Small intestine (tissue), 16 donors: ENCODE measurements at places on chromosomes 12 and 14. TPM values are rescaled to one million over a fixed set of nuclear protein-coding genes. Genes with fewer than 3 reads are reported as not detected.

DNA sequence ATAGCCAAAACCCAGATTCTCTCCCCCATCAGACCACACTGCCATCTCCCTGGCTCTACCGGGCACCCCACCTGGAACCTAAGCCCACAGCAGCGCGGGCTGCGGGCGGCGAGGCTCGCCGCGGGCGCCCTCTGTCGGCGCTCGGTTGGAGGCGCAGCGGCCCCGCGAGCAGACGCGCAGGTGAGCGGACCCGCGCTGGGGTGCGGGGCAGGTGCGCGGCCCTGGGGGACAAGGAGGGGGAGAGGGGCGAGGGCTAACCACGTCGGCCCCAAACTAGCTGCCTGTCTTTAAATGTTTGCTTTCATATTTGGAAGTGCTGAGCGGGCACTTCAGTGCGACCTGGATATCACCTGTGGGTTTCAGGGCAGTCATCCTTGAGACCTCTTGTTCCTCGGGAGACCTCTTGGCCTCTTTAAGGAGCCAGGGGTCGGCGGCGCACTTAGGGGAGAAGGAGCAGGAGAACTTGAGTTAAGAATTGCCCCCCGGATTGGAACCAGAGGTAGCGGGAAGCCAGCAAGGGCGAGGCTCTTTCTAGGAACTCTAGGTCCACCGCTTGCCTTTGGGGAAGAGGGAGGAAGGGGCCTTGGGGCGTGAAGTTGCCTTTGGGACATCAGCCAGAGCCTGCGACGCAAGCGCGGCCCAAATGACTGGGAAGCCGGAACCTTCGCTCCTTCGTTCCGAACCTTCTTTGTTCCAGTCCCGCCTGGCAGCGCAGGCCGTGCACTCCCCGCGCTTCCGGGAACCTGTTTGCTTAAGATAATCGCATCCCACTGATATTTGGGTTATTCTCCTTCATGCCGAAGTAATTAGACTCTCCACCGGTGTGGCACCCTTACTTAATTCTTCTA, 78.7 kb downstream of the NEDD1 start:
- no peaks in the 10 kb centered on the region for H3K36me3 ChIP-seq
- peak; percentile 59 for DNase-seq
- no peak overlapping the region for H3K27ac ChIP-seq

DNA sequence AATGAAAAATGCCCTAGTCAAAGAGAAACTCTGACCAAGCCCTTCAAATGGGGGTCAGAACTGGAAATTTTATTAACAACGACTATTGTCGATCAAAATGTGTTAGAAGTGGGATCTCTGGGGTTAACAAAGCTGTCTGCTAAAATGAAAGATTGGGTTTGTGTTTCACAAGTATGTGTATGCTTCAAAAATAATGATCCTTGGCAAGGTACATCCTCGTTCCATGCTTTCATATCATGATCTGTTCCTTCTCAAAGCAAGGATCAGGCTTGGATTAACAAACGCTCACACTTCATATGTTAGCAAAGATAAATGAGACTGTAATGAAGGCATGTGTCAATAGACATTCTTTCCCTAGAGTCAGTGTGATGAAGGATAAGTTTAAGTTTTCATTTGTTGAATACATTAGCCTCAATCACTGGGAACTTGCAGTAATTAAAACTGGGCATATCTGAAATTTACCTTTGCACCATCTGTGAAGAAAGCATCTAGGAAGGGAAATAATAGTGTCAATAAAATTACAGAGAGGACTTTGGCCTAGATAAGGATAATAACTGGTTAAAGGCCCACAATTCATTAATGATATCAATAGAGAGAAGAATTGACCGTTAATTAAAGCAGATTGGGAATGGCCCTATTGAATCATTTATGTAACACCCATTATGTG, 91.8 kb downstream of the RIN3 start:
- DNase-seq = peak; percentile 92
- no peak overlapping the region for H3K4me3 ChIP-seq
- H3K27me3 ChIP-seq = no peaks in the 10 kb centered on the region
- no peaks in the 10 kb centered on the region for H3K4me1 ChIP-seq
- peaks cover 8% of the 10 kb centered on the region for H3K36me3 ChIP-seq

- H3K27ac ChIP-seq = no peak overlapping the region
- no peaks in the 10 kb centered on the region for H3K27me3 ChIP-seq
- H3K36me3 ChIP-seq = no peaks in the 10 kb centered on the region
- DNase-seq = no peak
- no peak overlapping the region for H3K4me3 ChIP-seq
Observed at GRCh38 chr12:1978078-1978862, 26.0 kb downstream of the DCP1B start.

DNA sequence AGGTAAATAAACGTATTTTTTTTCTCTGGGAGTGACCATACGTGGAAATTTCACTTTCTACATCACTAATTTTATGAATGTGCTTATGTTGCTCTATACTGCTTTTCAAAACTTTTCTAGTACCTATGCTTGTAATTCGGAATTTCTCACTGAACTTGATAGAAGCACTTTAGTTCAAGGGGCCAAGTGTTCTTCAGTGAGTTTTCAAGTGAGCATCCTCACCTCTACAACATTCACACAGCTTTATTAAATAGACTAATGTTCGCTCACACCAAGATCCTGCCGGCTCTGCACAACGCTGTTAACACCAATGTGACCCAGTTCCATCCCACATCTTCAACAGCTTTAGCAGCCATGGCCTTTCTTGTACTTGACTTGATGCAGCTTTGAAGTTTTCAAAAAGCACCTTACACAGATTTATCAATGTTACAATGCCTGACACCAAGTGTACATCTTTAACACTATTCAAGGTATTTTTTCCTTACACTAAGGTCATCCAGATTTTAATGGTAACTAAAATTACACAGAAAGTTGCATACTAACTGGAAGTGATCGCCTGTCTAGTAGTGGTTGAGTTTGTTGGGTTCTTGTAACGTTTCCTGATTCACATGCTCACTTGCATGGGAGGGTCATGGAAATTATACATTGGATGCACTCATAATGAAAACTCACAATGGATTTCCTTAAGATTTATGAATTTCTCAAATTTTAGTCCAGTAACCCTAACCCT, 4.5 kb downstream of the UBC start:
- no peak for DNase-seq
- no peaks in the 10 kb centered on the region for H3K27me3 ChIP-seq
- peaks cover 6% of the 10 kb centered on the region for H3K36me3 ChIP-seq
- H3K27ac ChIP-seq = peak overlapping the region; percentile 2

- H3K36me3 ChIP-seq = no peaks in the 10 kb centered on the region
- H3K4me3 ChIP-seq = no peak overlapping the region
- H3K27me3 ChIP-seq = no peaks in the 10 kb centered on the region
- H3K27ac ChIP-seq = no peak overlapping the region
Observed at GRCh38 chr14:61712137-61712536, 16.8 kb downstream of the HIF1A start.

- H3K36me3 ChIP-seq = peaks cover 26% of the 10 kb centered on the region
- no peak overlapping the region for H3K4me3 ChIP-seq
- H3K27ac ChIP-seq = no peak overlapping the region
- H3K27me3 ChIP-seq = no peaks in the 10 kb centered on the region
- DNase-seq = no peak
Observed at GRCh38 chr12:120763250-120763649, 37.6 kb downstream of the ACADS start.

DNA sequence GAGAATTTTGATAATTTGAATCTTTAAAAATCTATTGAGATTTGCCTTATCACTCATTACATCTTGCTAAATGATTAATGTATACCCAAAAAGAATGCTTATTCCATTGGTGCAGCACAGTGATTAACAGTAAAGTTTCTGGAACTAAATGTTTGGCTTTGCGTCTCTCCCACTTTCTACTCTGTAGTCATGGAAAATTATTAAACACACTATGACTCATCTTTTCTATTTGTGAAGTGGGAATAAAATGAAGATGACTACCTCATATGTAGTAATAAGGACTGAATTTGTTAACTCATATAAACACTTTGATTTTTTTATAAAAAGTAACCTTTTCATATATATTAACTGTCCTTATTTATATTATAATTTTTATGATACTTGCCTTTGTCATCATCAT, 118.1 kb downstream of the RERGL start:
- no peak for DNase-seq
- no peaks in the 10 kb centered on the region for H3K4me1 ChIP-seq
- no peaks in the 10 kb centered on the region for H3K27me3 ChIP-seq
- H3K36me3 ChIP-seq = no peaks in the 10 kb centered on the region
- no peak overlapping the region for H3K4me3 ChIP-seq
- no peak overlapping the region for H3K27ac ChIP-seq

- H3K27me3 ChIP-seq = no peaks in the 10 kb centered on the region
- H3K36me3 ChIP-seq = no peaks in the 10 kb centered on the region
- no peaks in the 10 kb centered on the region for H3K4me1 ChIP-seq
- H3K4me3 ChIP-seq = no peak overlapping the region
- H3K27ac ChIP-seq = peak overlapping the region; percentile 48
Observed at GRCh38 chr12:49783917-49784676, 42.7 kb downstream of the TMBIM6 start.

- no peaks in the 10 kb centered on the region for H3K27me3 ChIP-seq
- no peaks in the 10 kb centered on the region for H3K4me1 ChIP-seq
- H3K36me3 ChIP-seq = no peaks in the 10 kb centered on the region
- H3K4me3 ChIP-seq = no peak overlapping the region
Observed at GRCh38 chr14:35766700-35767082, 42.4 kb downstream of the RALGAPA1 start.

DNA sequence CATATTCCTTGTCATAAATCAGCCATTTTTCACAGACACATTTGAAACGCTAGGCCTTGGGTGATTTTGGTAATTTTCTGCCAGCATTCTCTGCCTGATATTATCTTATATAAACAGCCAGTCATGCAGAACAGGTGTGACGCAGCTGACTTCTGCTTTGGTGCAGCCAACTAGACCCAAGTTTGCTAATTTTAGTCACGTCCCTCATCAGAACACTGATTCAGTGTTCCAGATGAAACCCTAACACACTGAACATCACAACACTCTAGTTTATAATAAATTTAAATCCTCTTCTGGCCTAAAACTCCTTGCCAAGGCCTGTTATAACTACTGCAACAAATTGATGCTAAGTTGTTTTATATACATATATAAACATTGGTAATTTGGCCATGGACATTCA, 386.1 kb downstream of the SEC23A start:
- DNase-seq = no peak
- no peak overlapping the region for H3K4me3 ChIP-seq
- H3K36me3 ChIP-seq = no peaks in the 10 kb centered on the region

DNA sequence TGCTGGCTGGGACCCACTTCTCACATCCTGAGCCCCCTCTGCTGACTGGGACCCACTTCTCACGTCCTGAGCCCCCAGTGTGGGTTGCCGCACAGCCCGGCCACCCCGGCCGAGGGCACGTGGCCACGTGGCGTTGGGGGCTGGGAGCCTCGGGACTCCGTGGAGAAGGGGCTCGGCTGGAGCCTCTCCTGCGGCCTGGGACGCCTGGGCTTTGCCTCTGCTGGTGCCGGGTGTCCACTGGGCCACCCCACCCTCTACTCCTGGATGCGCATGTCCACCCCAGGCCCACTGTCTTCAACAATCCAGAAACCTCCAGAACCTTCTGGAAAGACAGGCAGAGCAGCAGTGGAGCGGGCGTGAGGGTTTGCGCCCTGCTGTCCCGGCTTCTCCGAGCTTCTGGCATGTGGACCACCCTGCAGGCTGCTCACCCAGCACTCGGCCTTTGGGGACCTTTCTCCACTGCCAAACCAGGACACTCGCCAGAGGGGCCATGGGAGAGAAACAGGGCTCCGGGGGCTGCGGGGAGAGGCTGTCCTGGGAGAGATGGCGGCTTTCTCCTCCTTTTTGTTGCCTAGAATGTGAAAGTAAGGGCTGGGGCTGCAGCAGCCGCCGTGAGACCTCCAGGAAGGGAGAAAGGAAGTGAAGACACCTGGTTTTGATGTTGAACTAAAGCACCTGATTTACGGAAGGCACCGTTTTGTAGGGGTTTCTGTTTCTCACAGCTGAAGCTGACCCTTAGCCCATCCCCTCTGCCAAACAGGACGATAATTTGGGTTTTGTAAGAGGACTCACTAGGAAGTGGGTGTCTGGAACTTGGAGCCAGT, 30.0 kb downstream of the NOC4L start:
- no peak overlapping the region for H3K27ac ChIP-seq
- no peaks in the 10 kb centered on the region for H3K36me3 ChIP-seq
- H3K27me3 ChIP-seq = no peaks in the 10 kb centered on the region
- H3K4me3 ChIP-seq = no peak overlapping the region
- H3K4me1 ChIP-seq = no peaks in the 10 kb centered on the region
- no peak for DNase-seq

DNA sequence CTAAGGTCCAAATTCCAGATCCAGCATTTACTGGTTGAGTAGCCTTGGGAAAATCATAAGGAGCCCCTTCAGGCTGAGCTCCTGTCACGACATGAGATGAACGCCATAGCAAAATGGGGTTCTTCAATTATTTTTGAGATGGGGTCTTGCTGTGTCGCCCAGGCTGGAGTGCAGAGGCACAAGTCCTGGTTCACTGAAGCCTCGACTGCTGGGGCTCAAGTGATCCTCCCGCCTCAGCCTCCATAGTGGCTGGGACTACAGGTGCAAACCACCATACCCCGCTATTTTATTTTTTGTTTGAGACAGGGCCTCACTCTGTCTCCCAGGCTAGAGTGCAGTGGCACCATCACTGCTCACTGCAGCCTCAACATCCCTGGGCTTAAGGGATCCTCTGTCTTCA, 25.7 kb upstream of the GPR68 start:
- no peak overlapping the region for H3K27ac ChIP-seq
- H3K36me3 ChIP-seq = peaks cover 7% of the 10 kb centered on the region
- H3K4me3 ChIP-seq = no peak overlapping the region
- H3K27me3 ChIP-seq = no peaks in the 10 kb centered on the region
- DNase-seq = no peak

- H3K36me3 ChIP-seq = no peaks in the 10 kb centered on the region
- DNase-seq = no peak
- H3K27me3 ChIP-seq = no peaks in the 10 kb centered on the region
- H3K4me3 ChIP-seq = no peak overlapping the region
Observed at GRCh38 chr14:72636094-72636493, 257.8 kb downstream of the DPF3 start.

- no peak for DNase-seq
- H3K27me3 ChIP-seq = no peaks in the 10 kb centered on the region
- no peak overlapping the region for H3K4me3 ChIP-seq
- H3K27ac ChIP-seq = no peak overlapping the region
- no peaks in the 10 kb centered on the region for H3K36me3 ChIP-seq
- no peaks in the 10 kb centered on the region for H3K4me1 ChIP-seq
Observed at GRCh38 chr12:1845886-1846285, 25.5 kb downstream of the LRTM2 start.

DNA sequence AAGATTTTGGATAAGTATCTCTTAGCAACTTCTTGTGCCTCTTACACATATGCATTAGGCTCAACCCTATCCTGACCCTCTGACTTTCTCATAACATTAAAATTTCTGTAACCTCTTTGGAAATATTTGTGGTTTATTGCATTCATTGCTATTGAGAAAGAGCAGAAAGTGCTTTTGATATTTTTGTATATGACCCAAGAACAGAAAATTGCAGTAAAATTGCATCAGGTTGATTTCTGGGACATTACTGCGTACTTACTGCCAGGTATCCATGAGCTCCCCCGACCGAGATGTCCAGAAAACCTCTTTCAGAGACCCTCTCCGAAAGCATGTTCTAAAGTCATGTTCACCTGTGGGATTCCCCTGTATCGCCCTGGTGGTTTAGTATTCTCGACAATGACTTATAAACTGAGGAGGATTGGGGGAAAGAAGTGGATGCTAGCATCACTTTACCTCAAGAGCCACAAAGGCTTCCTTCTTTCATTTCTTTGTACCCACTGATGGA, 14.5 kb upstream of the IL22 start:
- no peak overlapping the region for H3K27ac ChIP-seq
- no peak for DNase-seq
- H3K4me3 ChIP-seq = no peak overlapping the region

The TNFAIP2 gene
- 42.9 TPM for polyA plus RNA-seq

The MIPOL1 gene
- polyA plus RNA-seq = 2.2 TPM

The OVCH1 gene
- polyA plus RNA-seq = not detected

The KCNJ8 gene
- 1.4 TPM for polyA plus RNA-seq

The WDHD1 gene
- polyA plus RNA-seq = 0.54 TPM

The SLC39A5 gene
- polyA plus RNA-seq = 178 TPM

The KRT73 gene
- 2.2 TPM for polyA plus RNA-seq

The SGPP1 gene
- 8.7 TPM for polyA plus RNA-seq
